Activated effector memory CD4-positive, alpha-beta T cell treated with Interleukin-2 at 50 U/mL for 16 hours (primary cell): ENCODE measurements at places on chromosomes 5 and 9.

DNA sequence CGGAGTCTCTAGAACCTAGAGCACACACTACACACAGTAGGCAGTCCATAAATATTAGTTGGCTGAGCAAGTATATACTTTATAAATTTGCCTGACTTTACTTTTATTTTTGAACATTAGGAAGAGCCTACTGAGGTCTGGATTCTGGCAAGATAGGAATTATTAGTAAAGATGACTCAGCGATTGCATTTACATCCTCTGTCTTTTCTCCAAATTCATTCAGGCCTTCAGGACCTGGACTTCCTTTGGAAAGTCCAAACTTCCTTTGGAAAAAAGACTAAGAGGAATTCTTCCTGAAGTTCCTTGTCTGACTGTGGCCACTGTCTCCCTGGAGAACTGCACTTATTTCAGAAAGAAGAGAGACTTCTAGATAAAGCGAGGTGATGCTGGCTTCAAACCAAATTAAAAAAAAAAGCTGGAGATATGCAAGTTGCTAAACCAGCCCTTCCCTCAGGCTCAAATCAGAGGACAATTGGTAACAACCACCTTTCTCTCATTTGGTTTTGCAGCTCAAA lies 251.3 kb downstream of the GAS1 start:
- no peak for DNase-seq

DNA sequence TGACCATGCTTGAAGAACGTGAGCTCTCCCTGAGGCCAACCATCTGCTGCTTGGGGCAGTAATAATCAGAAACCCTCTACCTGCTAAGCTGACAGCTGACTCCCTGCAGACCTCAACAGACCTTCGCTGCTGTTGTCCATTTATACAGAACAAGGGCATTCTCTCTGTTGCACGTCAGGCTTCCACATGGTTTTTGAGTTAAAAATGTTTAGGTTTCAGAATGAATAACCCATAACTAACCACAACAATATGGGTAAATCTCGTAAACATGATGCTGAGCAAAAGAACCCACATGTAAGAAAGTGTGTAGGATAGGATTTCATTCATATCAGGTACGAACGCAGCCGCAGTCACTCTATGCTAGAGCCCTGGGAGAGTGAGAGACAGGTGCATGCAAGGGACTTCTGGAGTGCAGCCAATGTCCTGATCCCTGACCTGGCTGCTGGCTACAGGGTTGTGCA lies 348.5 kb downstream of the MED10 start:
- no peak for DNase-seq

- no peak for DNase-seq
Observed at GRCh38 chr5:95050708-95051107, 234.2 kb downstream of the MCTP1 start.

DNA sequence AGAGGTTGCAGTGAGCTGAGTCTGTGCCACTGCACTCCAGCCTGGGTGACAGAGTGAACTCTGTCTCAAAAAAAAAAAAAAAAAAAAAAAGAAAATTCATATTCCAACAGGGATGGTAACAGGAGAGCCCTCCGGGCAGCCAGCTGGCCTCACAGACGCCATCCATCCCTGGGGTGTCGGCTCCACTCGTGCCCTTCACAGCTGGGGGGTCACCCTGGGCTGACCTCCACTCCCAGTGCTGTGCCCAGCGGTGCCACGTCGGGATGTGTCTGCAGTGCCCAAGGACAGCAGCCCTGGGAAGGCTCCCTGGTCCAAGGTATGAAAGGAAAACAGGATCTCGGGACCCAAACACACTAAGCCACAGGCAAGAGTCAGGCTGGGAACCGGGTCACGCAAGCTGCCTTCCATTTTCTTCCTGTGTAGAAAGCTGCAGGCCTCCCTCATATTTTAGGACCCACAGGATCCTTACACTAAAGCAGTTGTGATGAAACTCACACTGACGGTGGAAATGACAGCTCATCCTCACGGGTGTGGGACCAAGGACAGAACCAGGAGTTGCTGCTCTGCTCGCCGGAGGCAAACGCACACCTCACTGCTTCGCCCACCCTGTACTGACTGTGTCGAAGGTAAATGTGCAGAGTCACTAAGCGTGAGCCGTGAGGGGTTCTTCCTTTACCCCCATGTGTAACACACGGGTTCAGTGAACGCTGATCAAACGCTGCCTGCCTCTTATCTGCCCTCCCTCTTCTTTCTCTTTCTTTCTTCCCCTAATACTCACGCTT lies 5.3 kb downstream of the SLC12A7 start:
- DNase-seq: no peak

- no peak for DNase-seq
Observed at GRCh38 chr5:133924221-133924920, 44.1 kb downstream of the C5orf15 start.

- DNase-seq: no peak
Observed at GRCh38 chr5:74032617-74033016, 406.6 kb downstream of the ARHGEF28 start.

GRCh38 chr5:115666023-115666422 lies 40.2 kb upstream of the TMED7 start:
- DNase-seq: no peak

GRCh38 chr9:137280474-137281344 lies 3.2 kb downstream of the TOR4A start:
- no peak for DNase-seq

DNA sequence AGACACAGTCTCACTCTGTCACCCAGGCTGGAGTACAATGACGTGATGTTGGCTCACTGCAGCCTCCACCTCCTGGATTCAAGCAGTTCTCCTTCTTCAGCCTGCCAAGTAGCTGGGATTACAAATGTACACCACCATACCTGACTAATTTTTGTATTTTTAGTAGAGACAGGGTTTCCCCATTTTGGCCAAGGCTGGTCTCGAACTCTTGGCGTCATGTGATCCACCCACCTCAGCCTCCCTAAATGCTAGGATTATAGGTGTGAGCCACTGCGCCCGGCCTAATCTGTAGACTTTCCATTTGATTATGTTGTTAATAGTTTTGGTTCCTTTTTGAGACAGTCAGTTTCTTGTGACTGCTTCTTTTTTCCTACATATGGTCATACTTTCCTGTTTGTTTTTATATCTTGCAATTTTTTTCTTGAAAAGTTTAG lies 31.0 kb downstream of the MTREX start:
- DNase-seq: no peak

DNA sequence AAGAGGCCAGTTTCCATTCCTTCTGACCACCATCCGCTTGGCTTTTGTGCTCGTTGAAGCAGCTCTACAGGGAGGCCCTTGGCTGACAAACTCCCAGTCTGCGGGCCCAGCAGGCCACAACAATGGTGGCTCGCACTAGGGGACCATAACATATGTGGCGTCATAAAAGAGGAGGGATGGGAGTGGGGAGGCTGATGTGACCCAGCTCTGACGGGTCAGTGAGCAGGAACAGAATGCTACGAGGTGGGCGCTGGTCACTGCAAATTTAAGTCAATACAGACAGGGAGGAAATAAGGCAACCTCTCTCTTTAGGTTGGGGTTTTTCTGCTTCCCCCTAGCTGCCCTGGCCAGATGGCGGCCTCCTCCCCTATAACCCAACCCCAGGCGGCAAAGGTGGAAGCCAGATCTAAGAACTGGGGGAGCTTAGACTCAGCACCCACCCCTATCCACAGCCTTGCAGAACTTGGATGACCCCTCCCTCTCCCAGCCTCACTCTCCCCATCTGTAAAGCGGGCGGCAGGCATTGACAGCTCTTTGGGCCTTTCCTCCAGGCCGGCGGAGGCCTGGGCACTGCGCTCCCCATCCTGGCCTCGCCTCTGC lies 778 bp downstream of the FRRS1L start:
- DNase-seq: no peak

DNA sequence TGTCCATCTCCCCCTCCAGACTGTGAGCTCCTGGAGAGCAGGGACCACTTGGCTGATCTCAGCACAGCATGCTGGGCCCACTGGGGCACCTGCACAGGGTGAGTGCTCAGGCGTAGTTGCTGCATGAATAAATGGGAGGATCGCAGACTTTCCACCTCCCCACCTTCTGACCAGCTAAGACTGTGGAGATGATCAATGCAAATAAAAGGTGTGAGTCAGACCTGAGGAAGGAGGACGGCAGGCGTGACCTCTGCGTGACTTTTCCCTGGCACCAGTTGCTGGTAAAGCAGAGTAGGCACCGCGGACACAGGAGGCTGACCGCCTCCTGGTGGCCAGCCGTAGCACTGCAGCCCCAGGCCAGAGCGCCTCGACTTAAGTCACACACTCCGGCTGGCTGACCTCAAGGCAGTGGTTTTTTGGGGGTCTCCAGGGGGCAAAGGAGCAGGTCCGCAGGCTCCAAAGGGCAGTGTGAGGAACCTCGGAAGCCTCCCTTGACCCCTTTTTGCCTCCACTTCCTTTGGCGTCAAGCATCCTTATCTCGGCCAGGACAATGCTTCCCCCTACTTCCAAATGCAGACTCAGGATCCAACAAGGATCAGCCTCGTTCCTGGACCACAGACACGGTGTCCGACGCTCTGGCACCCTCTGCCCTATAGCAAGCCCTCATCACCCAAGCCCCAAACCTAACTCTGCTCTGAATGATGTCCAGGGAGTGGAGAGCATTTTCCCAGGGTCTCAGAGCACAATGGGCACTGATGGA lies 12.7 kb upstream of the TDRD7 start:
- DNase-seq: peak; percentile 51

GRCh38 chr5:162496100-162496808 lies 428.7 kb downstream of the GABRG2 start:
- no peak for DNase-seq

GRCh38 chr9:8384091-8384490 lies 584.5 kb upstream of the DMAC1 start:
- DNase-seq: no peak

- DNase-seq: peak; percentile 44
Observed at GRCh38 chr9:35035851-35036701, 36.3 kb downstream of the VCP start.

- no peak for DNase-seq
Observed at GRCh38 chr9:70616228-70616990, 202.0 kb upstream of the KLF9 start.

DNA sequence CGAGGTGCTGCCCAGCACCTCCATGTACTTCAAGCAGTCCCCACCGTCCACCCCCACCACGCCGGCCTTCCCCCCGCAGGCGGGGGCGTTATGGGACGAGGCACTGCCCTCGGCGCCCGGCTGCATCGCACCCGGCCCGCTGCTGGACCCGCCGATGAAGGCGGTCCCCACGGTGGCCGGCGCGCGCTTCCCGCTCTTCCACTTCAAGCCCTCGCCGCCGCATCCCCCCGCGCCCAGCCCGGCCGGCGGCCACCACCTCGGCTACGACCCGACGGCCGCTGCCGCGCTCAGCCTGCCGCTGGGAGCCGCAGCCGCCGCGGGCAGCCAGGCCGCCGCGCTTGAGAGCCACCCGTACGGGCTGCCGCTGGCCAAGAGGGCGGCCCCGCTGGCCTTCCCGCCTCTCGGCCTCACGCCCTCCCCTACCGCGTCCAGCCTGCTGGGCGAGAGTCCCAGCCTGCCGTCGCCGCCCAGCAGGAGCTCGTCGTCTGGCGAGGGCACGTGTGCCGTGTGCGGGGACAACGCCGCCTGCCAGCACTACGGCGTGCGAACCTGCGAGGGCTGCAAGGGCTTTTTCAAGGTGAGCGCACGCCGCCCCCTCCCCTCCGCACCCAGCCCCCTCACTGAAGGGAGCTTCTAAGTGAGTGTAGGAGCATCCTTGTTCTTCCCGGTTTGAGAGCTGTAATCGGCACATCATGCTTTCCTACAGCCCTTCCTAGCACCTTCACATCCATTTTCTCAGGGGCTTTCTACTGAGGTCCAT lies 6.9 kb downstream of the NR4A3 start:
- no peak for DNase-seq

- no peak for DNase-seq
Observed at GRCh38 chr9:89865357-89865756, 260.5 kb downstream of the GADD45G start.

DNA sequence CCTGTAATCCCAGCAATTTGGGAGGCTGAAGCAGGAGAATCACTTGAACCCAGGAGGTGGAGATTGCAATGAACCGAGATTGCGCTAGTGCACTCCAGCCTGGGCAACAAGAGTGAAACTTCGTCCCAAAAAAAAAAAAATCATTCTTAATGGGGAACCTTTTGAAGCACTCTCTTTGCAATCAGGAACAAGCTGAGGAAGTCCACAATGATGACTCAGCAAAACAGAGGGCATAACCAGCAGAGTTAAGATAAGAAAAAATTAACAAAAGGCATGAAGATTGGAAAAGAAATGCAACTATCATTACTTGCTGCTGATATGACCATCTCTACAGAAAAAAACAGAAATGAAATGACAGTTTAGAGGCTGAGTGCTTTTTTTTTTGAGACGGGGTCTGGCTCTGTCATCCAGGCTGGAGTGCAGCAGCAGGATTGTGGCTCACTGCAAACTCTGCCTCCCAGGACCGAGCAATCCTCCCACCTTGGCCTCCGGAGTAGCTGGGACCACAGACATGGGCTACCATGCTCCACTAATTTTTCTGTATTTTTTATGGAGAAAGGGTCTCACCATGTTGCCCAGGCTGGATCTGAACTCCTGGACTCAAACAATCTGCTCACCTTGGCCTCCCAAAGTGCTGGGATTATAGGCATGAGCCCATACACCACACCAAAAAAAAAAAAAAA lies 88.0 kb downstream of the FNBP1 start:
- no peak for DNase-seq

DNA sequence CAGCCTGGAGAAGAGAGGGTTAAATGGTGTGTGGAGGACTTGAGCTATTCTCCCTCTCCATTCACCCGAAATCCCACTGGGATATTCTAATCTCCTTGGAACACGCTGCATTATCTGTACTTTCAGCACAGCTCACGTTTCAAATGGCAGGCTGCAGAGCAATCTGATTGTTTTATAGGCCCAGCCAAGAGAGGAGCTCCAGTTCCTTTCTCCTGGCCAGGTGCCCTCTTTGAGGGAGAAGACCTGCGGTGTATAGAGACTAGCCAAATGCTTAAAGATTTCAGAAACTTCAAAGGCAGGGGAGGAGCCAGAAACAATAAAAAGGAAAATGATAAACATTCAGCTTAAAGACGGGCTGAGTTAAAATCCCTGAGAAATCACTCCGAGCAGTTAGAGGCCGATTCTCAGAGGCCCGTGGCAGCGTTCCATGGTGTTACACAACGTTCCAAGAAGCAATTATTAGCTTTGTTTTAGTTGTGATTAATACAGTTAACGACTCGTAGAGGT lies 564.0 kb upstream of the KLF4 start:
- DNase-seq: no peak
